ENCODE measurements at places on chromosomes 6 and 20.

GRCh38 chr6:6331946-6332601 is 11.6 kb upstream of the F13A1 start:
- no peak for DNase-seq

GRCh38 chr6:112269114-112269513 is 14.7 kb upstream of the LAMA4 start:
- DNase-seq = no peak

- no peak for DNase-seq
Measured at GRCh38 chr6:56214703-56215101, 32.7 kb downstream of the COL21A1 start.

- no peak for DNase-seq
Measured at GRCh38 chr6:17472653-17473183, 79.3 kb downstream of the CAP2 start.

DNA sequence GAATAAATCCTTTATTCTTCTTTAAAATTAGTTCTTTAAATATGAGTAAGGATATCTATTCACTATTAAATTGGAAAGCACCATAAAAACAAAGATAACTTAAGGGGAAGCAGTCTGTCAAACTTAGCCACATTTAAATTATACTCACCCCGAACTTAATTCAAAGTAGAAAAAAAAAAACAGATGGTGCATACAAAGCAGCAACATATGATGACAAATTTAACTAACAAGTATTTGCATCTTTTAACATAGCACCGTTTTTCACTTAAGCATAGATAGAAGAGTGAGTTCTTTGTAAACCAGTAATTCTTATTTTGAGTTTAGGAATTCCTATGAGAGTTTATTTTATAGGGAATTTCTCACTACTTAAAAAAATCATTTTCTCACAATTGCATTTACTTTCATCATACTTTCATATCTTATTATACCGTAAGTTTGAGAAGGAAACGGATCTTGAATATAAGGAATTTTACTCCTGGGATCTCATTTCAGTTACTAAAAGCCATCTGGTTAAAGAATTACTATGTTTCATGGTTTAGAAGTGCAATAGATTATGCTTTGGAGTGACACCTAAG is 828.2 kb upstream of the MAP3K7 start:
- DNase-seq = no peak

DNA sequence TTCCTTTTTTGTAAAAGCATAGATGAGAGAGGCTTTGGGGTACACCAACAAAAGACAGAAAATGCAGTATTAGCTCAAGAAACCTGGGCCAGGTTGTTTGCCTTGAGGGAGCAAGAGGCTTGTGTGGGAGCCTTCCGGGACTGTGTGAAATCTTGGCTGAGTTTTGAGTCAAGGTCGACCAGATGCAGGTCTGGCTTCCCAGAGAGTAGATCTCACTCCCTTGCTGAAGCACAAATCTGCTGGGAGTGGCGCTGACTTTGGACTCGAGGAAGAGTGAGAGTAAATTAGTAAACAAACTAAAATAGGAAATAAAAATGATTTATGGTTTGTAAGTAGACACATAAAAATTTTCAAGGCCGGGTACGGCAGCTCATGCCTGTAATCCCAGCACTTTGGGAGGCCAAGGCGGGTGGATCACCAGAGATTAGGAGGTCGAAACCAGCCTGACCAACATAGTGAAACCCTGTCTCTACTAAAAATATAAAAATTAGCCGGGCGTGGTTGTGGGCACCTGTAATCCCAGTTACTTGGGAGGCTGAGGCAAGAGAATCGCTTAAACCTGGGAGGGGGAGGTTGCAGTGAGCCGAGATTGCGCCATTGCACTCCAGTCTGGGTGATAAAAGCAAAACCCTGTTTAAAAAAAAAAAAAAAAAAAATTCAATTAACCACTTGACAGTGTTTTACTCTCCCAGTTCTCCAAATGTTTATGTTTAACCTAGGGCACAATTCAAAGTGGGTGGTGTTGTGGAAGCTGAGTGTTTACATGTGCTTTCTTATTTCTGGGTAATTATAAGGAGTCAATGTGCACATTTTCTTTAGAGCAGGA is 27.7 kb upstream of the EDN1 start:
- no peak for DNase-seq

DNA sequence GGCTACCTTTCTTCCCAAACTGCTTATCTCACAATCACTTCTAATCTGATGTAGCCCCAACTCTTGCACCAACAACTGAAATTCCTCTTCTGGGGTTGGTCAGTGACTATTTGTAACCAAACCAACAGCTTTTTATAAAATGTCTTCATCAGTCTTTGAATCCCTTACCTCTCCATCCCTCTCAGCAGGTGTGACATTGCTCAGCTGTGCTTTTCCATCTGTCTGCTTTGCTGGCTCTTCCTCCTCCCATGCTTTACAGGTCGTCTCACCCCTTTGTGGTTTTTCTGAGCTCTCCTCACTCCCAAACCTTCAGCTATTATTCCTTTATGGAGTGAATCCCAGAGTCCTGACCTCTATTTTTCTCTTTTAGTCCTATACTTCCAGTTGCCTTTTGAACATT is 5.9 kb downstream of the MAP7 start:
- no peak for DNase-seq

GRCh38 chr6:12297363-12298016 is 7.3 kb downstream of the EDN1 start:
- no peak for DNase-seq

GRCh38 chr6:25627001-25627400 is 25.0 kb upstream of the SCGN start:
- DNase-seq = no peak

GRCh38 chr6:104301951-104302350 is 557.8 kb downstream of the HACE1 start:
- DNase-seq = no peak

- no peak for DNase-seq
Measured at GRCh38 chr20:14800707-14801425, 463.5 kb upstream of the FLRT3 start.

DNA sequence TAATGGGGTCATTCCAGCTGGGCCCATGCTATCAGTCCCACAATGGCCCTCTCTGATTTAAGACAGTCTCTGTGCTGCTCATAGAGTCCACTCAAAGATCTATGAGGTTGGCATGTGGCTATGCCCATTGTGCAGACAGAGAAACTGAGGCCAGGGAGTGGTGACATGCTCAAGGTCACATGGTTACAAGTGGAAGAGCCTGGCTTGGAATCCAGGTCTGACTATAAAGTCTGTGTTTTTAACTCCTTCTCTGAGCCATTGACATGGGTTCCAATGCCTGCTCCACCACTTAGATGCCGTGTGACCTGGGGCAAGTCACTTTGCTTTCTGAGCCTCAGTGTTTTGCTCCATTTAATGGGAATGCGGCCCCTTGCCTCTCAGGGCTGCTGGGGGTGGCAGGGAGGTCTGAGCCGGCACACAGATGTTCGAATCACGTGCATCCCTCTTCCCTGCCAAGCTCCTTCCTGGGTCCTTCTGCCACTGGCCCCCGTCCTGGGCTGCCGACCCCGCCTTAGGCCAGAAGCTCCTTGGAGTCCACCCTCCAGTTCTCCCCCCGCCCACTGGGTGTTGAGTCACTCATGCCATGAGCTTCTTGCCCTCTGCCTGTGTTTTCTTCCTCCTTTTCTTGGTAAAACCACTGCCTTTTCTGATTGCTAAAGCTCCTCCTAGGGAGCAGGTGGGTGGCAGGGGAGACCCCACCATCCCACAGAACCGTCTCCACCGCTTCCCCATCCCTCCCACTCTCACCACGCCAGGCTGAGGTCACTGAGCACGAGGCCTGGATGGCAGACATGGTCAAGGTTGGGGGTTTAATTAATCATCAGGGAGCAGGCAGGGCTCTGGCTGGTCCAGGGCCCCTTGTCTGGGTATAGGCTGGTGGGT is 35.7 kb downstream of the CEBPB start:
- DNase-seq = no peak

DNA sequence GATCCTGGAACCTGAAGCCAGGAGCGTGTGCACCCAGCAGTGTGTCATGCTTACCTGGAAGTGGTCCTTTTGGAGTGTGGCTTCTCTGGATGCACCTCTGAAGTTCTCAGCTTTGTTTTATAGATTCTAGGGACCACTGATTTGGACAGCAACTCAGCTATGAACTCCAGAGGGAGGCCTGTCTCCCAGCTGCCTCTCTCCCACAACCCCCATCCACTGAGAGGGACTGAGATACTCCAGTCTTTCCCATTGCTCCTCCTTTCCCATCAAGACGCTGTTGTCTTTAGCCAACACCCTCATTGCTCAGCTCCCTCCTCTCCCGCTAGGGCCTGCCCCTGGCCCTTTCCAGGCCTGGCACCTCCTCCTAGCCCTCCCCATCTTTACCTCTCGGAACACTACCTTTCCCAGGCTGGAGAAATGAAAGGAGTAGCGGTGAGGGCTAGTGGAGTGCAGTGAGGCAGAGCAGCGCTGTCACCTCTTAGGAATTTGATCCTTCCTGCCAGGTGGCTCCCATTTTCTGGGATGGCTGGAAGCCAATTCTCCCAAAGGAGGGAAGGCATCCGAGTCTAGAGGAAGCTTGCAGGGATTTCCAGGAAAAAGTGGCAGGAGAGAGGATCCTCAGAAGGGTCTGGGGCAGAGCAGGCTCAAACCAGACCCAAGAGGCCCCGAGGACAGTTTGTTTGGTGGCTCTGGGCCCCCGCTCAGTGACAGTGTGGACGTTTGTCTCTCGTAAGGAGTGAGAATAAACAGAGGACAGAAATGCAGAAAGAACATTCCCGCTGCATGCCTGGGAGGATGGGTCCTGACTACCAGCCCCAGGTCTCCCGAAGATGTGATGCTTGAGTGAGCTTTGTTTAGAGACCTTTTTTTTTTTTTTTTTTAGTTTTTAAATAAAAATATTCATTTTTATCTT is at the start of gene LRRN4:
LRRN4 (minus strand) TSS at position 285 of the 913 bp plus-strand sequence. CDS start 1,261 bp downstream, outside the sequence.
- DNase-seq = no peak

GRCh38 chr6:19332806-19333460 is 504.2 kb upstream of the ID4 start:
- DNase-seq = no peak

DNA sequence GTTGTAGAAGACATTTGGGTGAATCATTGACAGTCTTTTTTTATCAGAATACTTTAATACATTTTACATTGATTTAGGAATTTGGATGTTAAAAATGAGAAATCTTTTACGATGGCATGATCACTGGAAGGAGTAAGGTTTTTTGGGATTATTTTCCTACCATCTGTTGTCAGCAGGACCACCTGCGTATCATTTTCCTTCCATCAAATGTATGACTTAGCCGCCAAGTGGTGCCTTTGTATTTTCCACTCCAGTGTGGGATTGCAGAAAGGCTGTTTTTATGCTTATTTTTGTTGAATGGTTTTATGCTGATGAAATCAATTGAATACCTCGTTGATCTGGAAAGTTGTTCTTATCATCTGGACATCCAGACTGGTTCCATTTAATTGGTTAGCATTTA is 35.8 kb downstream of the AKAP12 start:
- DNase-seq = no peak

GRCh38 chr6:6348256-6348655 is 27.8 kb upstream of the F13A1 start:
- DNase-seq = no peak

GRCh38 chr20:60345106-60345505 is 386.9 kb downstream of the CDH26 start:
- DNase-seq = no peak

GRCh38 chr20:57678340-57678739 is 31.5 kb downstream of the PMEPA1 start:
- DNase-seq = no peak

DNA sequence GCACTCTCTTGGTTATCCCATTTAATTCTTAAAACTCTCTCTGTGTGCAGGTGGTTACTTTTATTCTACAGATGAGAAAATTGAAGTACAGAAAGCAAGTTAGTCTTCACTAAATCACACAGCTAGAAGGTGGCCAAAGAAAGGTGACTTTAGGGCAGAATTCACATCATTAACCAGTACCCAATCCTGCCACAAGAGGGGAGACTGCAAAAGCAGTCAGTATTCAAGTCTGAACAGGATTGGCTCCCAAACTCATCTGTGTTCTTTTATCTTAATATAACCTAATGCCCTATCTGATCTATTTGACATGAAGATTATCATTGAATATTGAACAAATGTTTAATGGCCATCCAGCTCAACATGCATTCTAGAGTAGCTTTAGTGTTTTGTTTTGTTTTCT is 225.3 kb upstream of the FAM83B start:
- DNase-seq = no peak
